ENCODE measurements at places on chromosomes 1 and 21.

DNA sequence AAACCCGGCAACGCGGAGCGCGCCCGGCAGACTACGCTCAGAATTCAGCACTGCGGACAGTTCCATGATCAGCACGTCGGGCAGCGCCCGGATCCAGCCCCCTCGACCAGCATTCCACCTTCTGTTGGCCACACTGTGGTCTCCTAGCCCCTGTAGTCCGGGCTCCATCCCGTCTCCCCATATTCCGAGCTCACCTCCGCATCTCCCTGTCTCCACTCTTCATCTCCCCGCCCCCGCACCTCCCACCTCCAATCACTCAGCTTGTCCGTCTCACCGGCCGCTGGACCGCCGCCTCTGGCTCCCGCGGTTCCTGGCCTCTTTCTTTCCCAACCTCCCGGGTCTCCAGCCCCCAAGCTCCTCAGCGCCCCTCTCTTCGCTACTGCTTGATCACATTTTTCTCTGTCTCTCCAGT lies 500 bp downstream of the EPHA10 start:
- peak; percentile 63 for DNase-seq

DNA sequence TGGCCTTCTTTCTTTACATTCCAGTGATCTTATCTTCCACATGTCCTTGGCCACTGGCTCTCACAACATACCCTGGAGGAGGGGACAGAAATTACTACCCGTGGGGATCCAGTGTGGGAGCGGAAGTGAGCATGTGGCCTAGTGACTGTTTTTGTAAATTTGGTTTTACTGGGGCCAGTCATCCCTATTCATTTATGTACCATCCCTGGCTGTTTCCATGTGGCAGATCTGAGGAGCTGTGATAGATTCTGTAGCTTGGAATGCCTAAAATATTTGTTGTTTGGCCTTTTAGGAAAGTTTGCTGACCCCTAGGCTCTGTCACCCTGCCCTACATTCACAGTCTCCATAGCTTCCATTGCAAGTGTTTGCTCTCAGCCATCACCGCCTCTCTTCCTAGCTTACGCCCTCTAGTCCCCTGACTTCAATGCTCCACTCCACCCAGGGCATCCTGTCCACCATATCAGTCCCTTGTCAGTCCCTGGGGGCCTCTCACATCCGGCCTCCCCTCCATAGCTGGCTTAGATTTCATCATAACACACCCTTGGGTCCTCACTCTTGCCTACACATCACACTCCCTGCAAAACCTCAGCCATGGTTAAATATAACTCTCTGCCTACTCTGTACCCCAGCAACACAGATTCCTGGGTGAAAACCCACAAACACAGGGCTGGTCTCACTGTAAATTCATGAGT lies 25.8 kb downstream of the DHCR24 start:
- no peak for DNase-seq

GRCh38 chr1:28176492-28177470 lies at the start of gene PTAFR:
Gene PTAFR (minus strand): TSS chr1:28176690. CDS start chr1:28151021, 25,669 bp downstream.
- DNase-seq: no peak

DNA sequence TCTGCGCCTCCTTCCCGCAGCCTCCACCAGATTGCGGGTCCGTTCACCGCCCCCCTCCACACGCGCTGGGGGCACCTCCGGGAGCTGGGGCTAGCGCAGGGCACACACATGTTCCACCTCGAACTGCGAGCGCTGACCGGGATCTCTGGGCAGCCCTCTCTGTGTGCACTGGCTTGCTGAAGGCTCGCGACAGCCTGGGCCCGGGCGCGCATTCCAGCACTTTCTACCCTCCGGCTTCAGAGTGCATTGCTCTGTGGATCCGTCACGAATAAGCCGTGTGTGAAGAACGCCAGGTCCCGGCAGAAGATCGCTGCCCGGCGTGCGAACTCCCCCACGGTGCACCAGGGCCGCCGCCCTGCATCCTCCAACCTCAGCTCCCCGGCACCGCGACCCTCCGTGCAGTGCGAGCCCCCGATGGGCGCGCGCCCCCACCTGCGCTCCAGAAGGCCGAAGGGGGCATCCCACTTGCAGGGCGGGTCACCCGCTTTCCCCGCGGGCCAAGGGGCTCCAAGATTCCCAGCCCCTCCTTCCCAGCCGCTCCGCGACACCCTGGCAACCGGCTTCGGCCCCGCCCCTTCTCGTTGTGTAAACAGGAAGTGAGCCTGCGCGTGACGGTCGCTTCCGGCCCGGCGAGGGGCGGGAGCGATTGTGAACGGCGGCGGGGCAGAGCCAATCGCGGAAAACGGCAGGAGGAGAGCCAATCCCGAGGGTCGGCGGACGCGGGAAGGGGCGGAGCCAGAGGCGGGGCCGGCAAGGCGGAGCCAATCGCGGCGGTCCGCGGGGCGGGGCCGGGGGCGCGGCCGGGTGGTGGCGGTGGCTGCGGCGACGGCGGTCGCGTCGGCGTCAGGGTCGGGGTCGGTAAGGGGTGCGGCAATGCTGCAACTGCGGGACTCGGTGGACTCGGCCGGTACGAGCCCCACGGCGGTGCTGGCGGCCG lies at the start of gene TPRG1L:
TPRG1L (plus strand) TSS at position 816 of the 937 bp plus-strand sequence; CDS start at position 874, 58 bp downstream.
- DNase-seq: peak; percentile 98

DNA sequence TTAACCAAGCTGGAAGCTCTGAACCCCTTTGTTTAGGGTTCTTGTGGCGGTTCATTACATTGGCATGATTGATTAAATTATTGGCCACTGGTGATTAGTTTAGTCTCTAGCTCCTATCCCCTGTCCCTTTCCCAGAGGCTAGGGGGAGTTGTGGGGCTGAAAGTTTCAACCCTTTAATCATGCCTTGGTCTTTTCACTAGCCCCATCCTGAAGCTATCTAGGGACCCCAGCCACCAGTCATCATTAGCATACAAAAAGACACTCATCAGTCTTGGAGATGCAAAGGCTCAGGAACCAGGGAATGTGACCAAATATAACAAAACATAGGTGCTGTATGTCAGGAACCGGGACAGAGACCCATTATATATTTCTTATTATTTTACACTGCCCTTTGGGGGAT lies 34.7 kb upstream of the SNX27 start:
- no peak for DNase-seq

DNA sequence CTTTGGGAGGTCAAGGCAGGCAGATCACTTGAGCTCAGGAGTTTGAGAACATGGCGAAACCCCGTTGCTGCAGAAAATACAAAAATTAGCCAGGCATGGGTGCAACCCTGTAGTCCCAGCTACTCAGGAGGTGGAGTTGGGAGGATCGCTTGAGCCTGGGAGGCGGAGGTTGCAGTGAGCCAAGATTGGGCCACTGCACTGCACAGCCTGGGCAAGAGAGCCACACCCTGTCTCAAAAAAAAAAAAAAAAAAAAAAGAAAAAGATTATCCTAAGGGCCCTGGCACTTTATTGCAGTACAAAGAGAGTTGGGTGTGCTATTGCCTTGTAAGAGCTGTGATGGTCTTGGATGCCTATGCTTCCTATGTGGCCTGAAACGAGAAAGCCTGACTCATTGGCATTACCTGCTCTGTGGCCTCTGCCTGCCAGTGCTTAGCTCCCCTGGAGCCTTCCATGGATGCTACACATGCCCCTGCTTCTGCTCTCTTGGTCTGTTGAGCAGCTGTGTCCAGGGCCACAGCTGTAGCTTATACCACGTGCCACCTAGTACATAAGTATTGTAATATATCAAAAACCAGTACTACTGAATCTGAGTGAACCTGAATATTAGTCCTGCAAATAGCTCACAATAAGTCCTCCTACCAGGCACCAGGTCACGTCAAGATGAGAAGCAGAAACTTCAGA lies 45.8 kb downstream of the DNAJC6 start:
- DNase-seq: no peak

- no peak for DNase-seq
These were observed 11.9 kb downstream of the CDK18 start for GRCh38 chr1:205516362-205516761.

GRCh38 chr1:64231654-64232053 lies 28.2 kb downstream of the UBE2U start:
- no peak for DNase-seq

DNA sequence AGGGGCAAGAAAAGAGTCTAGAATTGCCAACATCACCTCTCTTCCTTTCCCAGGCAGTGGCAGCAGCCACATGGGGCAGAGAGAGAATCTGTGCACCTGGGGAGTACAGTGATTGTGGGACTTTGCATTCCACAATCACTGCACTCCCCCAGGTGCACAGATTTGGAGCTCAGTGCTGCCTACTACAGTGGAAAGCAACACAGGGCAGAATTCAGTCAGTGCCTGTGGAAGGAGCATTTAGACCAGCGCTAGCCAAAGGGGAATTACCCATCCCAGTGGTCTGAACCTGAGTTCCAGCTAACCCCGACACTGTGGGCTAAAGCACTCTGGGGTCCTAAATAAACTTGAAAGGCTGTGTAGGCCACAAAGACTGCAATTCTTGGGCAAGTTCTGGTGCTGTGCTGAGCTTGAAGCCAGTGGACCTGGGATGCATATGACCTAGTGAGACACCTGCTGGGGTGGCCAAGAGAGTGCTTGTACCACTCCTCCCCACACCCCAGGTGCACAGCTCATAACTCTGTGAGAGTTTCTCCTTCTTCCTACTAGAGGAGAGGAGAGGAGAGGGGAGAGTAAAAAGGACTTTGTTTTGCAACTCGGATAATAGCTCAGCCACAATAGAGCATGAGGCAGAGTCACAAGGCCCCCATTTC lies 50.3 kb downstream of the NUP210L start:
- DNase-seq: no peak

- no peak for DNase-seq
These were observed 11.5 kb downstream of the MCOLN2 start for GRCh38 chr1:84985365-84985764.

DNA sequence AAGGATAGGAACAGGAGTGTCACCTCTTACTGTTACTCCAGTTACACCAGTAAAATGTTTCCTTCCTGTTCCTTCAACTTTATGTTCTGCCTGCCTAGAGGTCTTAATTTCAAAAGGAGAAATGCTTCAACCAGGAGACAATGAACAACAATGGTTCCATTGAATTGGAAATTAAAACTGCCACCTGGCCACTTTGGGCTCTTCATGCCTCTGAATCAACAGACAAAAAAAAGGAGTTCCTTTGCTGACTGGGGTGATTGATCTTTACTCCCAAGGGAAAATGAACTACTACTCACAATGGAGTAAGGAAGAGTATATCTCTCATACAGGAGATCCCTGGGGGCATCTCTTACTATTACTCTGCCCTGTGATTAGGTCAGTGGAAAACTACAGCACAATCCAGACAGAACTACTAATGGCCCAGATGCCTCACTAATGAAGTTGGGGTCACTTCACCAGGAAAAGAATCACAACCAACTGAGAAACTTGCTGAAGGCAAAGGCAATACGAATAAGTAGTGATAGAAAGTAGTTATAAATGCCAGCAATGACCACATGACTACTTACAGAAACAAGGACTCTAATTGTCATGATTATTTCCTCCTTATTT lies 76.6 kb upstream of the PRDX6 start:
- no peak for DNase-seq

DNA sequence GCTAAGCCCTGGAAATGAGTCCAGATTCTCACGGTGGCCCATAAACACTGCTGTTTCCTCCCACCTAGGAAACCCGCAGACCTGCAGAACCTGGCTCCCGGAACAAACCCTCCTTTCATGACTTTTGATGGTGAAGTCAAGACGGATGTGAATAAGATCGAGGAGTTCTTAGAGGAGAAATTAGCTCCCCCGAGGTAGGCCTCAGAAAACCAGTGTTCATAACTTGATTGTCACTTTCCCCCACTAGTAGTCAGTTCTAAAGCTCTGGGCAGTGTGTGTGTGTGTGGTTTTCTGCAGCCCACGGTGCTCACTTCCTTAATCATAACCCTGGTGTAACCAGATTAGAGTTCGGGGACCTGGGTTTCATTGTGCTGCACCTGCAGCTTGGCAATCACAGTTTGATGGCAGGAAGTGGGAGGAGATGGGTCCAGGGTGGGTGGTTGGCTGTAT lies 39.1 kb downstream of the CLIC6 start:
- peak; percentile 48 for DNase-seq

- DNase-seq: no peak
These were observed 367.8 kb upstream of the PBX1 start for GRCh38 chr1:164191191-164191590.

DNA sequence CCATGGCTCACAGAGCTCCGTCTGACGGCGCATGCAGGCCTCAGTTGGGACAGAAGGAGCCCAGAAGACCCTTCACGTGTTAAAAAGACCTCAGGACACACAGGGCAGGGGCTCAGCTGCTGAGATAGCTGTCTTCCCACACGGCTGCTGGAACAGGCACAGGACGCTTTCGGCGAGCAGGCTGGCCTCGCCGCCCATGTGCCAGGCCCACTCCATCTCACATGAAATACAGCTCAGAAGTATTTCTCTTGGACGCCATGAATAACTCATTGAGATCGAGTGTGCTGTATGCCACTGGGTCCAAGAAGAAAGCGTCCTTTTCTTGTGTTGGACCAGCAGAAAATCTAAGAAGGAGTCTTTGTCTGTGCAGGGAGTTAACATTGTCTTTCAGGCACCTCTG lies 69.6 kb downstream of the SIM2 start:
- DNase-seq: no peak

GRCh38 chr1:211517006-211517405 lies 25.0 kb upstream of the RD3 start:
- no peak for DNase-seq

DNA sequence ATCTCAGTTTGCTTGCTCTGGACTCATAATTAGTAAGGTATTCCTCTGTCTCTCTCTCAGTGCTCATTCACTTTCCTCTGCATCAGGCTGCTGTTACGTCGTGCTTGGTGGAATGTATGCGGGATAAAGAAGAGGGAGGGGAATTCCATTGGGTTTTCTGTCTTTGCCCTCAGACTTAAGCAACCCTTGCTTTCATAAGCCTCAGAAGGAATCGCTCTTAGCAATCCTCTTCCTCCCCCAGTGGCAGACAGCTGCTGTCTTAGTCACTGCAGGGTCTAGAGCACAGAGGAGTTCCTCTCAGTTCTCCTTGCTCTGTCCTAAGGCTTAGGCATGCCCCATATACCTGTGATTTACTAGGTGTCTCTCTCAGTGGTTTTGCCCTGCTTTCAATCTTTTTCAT lies 19.1 kb upstream of the NTMT2 start:
- no peak for DNase-seq

GRCh38 chr1:235724730-235725129 lies 75.1 kb upstream of the GNG4 start:
- DNase-seq: no peak

DNA sequence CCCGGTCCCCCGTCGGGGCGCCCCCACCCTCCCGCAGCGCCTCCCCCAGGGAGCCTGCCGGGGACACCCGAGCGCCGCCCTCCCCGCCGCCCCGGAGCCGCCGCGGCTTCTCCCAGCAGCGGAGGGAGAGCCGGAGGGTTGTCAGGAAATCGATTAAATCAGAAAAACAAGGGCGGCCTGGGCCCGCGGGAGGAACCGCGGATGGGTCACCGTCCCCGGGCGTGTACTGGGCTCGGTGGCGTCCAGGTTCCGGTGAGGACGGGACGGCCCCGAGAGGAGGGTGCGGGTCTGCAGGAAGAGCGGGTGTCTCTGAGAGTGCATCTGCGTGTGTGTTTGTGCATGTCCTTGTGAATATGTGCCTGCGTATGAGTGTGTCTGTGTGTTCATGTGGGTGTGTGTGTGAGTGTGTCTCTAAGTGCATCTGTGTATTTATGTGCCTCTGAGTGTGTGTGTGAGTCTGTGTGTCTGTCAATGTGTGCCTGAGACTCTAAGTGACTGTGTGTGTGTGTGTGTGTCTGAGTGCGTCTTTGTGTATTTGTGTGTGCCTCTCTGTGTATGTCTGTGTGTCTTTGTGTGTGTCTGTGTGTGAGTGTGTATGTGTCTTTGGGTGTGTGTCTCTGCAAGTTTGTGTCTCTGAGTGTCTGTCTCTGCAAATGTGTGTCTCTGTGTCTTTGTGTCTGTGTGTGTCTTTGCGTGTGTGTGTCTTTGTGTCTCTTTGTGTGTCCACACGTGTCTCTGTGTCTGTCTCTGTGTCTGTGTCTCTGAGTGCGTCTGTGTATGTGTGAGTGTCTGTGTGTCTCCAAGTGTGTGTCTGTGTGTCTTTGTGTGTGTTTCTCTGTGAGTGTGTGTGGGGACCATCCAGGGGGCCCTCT lies 1.1 kb downstream of the SPSB1 start:
- DNase-seq: peak; percentile 37
